Hepatocyte (in vitro differentiated cells): ENCODE measurements at places on chromosomes 5 and 9. TPM values are rescaled to one million over a fixed set of nuclear protein-coding genes. Genes with fewer than 3 reads are reported as not detected.

DNA sequence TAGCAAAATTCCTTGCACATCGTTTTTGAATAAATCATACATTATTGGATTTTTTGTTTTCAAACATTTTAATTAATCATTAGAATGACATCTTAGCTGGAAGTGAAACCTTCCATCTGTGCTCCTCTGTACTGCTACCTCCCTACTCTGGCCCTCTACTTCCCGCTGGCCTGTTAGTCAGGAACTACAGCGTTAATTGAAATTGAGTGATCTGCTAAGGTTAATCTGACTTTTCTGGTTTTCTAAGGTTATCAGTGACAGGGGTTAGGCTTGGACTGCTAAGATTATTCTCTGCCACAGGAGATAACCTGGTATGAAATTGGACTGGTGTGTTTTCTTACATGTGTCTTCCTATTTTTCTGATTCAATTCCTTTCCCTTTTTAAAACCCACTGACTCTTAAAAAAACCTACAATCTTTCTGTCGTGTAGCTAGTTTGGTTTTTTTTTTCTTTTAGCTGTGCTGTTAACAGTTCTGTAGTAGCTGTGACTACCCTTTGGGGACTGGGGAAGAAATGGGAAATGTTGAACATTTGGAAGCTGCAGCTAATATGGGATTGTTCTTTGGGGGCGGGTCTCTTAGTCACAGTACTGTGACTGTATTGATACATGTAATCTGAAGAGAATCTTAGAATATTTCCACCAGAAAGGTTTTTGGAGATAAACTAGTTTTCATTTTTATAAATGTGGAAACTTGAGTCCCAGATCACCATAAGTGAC is 4.6 kb downstream of the KIF2A start:
- no peak for DNase-seq
- peaks cover 7% of the 10 kb centered on the region for H3K4me1 ChIP-seq
- H3K27ac ChIP-seq, result peak overlapping the region; percentile 17
- no peaks in the 10 kb centered on the region for H3K27me3 ChIP-seq
- H3K36me3 ChIP-seq, result no peaks in the 10 kb centered on the region

DNA sequence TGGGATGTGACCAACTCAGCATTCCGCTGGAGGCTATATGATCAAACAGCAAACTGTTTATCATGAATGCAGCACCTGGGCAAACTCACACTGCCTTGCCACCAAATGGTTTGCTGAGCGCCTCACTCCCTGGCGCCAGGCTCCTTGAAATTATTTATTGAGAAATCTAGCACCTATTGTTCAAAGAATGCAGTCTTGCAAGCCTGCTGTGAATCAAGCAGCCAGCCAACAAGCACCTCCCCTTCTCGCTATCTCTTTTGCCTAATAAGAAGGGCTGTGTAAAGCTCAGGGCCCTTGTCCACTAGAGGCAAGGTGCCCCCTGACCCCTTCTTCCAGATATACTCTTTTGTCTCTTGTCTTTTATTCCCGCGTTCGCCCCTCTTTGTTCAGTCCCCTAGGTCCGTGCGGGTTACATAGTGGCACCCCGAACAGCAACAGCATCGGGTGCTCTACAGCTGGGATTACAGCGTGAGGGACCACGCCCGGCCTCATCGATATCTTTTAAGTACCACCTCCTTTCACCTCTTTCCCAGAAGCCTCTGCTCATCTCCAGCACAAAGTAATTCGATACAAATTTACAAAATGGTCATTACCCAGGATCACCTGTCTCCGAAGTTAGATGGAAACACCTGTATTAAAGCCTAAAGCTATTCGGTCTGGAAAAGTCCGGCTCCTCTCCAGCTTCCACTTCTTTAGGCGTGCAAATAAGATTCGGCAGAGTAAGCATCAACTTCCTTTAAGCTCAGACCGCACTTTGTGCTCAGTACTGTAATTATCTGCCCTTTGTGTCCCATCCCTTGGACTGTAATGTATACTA is 896 bp downstream of the RIGI start:
- H3K4me1 ChIP-seq, result peaks cover 11% of the 10 kb centered on the region
- H3K27ac ChIP-seq, result peak overlapping the region; percentile 82
- DNase-seq, result peak; percentile 19

DNA sequence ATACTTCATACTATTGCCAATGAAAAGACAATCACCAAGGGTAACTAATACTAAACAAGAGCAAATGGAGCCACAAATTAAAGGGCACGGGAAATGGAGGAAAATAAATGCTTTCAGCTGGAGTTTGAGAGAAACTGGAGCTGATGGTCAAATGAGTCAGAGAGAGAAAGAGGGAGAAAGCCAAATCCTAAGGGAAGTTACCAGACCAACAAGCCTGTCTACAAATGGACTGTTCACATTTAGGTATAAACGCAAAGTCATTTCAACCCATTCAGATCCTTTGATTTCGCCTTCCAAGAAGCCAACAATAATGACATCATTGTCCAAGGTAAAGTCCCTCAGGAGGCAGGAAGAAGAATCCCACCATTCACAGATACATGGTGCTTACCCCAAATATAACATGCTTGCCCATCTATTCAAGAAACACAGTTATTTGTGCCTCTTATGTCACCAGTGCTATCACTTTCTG is 351.8 kb downstream of the RAB3C start:
- H3K27me3 ChIP-seq, result no peaks in the 10 kb centered on the region
- no peak overlapping the region for H3K27ac ChIP-seq
- H3K36me3 ChIP-seq, result peaks cover 2% of the 10 kb centered on the region
- no peak for DNase-seq
- no peaks in the 10 kb centered on the region for H3K4me1 ChIP-seq
- H3K4me3 ChIP-seq, result no peak overlapping the region

DNA sequence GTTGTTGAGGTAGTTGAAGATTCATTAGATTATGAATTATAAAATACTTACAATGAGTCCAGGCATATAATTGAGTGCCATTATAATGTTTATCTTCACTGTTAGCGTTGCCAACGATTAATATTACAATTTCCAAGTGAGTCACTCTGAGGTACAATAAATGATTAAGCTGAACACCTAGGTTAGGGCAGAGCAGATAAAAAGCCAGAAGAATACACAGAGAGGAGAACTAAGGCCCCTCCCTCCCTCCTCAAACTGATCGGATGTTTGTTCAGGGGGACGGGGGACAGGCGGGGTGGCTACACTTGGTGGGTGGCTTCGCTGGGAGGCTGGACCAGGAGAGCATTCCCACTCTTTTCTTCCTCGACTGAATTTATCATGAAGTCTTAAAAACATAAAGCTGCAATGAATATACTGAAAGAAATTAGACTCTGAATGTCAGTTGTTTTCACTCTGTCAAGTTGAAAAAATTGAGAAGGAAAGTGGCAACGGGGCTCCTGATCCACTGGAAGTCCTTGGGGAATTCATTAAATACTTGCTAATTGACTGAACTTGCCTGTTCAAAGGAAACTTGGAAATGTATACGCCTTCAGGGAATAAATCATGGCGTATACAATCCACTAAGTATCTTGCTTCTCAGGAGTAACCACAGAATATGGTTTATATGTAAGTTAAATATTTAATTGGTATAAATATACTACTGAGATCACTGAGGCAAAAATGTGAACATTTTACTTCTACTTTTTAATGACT is 198.1 kb downstream of the TSSK1B start:
- no peak for DNase-seq
- no peaks in the 10 kb centered on the region for H3K27me3 ChIP-seq
- peaks cover 29% of the 10 kb centered on the region for H3K4me1 ChIP-seq
- H3K27ac ChIP-seq, result peak overlapping the region; percentile 25
- H3K36me3 ChIP-seq, result no peaks in the 10 kb centered on the region

DNA sequence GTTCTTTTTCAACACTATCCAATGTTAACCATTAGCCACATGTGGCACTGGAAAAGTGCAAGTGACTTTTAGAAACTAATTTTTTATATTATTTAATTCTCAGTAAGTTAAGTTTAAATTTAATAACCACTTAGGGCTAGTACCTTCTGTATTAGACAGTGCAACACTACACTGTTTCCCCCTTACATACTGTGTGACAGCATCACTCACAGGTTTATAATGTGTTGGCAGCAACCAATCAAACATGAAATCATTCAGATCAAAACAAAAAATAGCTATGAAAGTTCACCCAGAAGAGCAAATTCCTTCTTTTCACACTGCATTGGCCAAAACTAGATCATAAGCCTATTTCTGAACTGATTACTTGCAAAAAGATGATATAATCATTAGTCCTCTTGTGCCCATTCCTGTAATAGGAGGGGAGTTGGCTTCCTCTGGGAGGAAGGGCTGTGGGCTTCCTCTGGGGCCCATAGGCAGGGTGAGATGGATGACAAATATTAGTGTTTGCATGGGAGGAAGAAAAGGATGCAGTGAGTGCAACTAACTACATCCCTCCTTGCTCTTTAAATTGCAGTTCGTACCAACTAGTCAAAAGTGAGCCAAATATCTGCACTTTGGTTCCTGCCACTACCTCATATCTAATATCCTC is 708.1 kb upstream of the RGMB start:
- H3K4me1 ChIP-seq, result no peaks in the 10 kb centered on the region
- H3K27ac ChIP-seq, result no peak overlapping the region
- no peaks in the 10 kb centered on the region for H3K36me3 ChIP-seq
- DNase-seq, result no peak
- no peaks in the 10 kb centered on the region for H3K27me3 ChIP-seq
- no peak overlapping the region for H3K4me3 ChIP-seq

GRCh38 chr9:90775657-90776056 is 26.0 kb upstream of the SYK start:
- H3K27me3 ChIP-seq, result no peaks in the 10 kb centered on the region
- no peak for DNase-seq
- H3K4me3 ChIP-seq, result no peak overlapping the region

- H3K36me3 ChIP-seq, result no peaks in the 10 kb centered on the region
- no peaks in the 10 kb centered on the region for H3K27me3 ChIP-seq
- H3K4me1 ChIP-seq, result no peaks in the 10 kb centered on the region
These were observed 24.7 kb downstream of the SLC6A3 start for GRCh38 chr5:1420211-1421195.

- no peaks in the 10 kb centered on the region for H3K27me3 ChIP-seq
- H3K36me3 ChIP-seq, result no peaks in the 10 kb centered on the region
- no peak for DNase-seq
- H3K4me3 ChIP-seq, result no peak overlapping the region
- H3K27ac ChIP-seq, result no peak overlapping the region
These were observed 67.3 kb downstream of the ISOC1 start for GRCh38 chr5:129161830-129162229.

OMD gene
- 0.18 and 0.47 TPM in 2 replicates for polyA plus RNA-seq

MCCC2 gene
- polyA plus RNA-seq, result 17.8 and 18.6 TPM in 2 replicates

DPYSL3 gene
- 24.9 and 35.7 TPM in 2 replicates for polyA plus RNA-seq
